Heart left ventricle (tissue), 16 donors: ENCODE measurements at places on chromosomes 1 and 21. TPM values are rescaled to one million over a fixed set of nuclear protein-coding genes. Genes with fewer than 3 reads are reported as not detected.

The DCST1 gene
- total RNA-seq, result not detected

GRCh38 chr1:81186261-81186660 lies 614.5 kb upstream of the ADGRL2 start:
- no peaks in the 10 kb centered on the region for H3K4me1 ChIP-seq
- no peaks in the 10 kb centered on the region for H3K27me3 ChIP-seq
- no peaks in the 10 kb centered on the region for H3K36me3 ChIP-seq
- H3K27ac ChIP-seq, result no peak overlapping the region
- DNase-seq, result no peak

DNA sequence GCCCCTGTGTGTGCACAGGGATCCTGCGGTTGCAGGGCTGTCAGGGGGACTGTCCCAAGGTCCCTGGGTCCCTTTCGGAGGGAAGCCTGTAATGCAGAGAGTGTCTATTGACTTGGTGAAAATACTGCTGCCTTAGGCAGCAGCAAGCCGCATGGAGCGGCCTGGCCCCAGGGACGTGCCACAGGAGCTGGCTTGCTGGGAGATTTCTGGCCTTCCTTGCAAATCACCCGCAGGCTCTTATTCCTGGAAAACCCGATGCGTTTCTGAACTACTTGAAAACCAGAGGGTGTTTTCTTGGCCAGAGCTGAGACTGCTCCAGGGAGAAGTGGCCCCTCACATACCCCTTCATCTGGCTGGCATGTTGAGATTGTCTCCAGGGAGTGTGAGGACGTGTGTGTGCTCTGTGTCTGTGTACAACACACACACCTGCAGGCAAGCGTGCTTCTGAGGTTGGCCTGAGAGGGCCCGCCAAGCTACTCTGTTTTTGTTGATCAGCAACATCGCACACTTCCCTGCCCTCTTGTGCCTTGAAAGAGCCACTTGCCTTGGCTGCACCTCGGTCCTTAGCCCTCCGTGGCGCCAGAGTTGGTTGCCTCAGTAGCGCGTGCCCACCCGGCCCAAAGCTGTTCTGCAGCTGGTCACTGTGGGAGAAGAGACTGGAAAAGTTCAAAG lies 10.5 kb downstream of the PRDM16 start:
- no peaks in the 10 kb centered on the region for H3K27me3 ChIP-seq
- no peak overlapping the region for H3K27ac ChIP-seq
- no peak for DNase-seq
- no peaks in the 10 kb centered on the region for H3K36me3 ChIP-seq
- peaks cover 16% of the 10 kb centered on the region for H3K4me1 ChIP-seq
- H3K4me3 ChIP-seq, result no peak overlapping the region

- H3K36me3 ChIP-seq, result no peaks in the 10 kb centered on the region
- H3K4me1 ChIP-seq, result no peaks in the 10 kb centered on the region
- H3K27me3 ChIP-seq, result no peaks in the 10 kb centered on the region
- no peak overlapping the region for H3K4me3 ChIP-seq
These were observed 508.7 kb downstream of the DPYD start for GRCh38 chr1:97412166-97412565.
